ENCODE measurements at places on chromosomes 4 and X.

GRCh38 chrX:49053223-49054072 is 5.4 kb upstream of the CCDC120 start:
- DNase-seq, result peak; percentile 33

- no peak for DNase-seq
These were observed 25.3 kb downstream of the DCX start for GRCh38 chrX:111386615-111387233.

DNA sequence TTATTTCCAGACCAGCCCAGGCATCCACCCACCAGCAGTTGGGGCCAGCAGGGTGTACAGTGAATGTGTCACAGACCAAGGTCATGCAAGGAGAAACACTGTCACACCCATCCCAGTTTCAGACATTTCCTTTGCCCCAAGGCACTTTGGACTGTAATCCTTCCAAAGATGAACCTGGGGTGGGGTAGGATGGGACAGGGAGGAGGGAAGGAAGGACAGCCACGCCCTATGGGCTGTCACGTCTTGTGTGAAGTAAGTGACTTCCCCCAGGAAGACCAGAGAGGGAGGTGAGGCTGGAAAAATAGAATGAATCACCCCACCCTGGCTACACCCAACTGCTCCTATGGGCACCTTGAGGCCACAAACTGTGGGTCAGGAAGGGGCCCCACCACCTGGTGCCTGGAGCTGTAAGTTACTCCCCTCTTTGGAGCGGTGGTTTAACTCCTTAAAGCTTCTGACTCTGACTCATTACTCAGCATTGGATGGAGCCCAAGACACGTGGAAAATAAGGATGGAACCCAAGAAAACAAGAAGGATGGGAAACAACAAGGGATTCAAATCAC is 349.9 kb upstream of the KLF3 start:
- no peak for DNase-seq

- DNase-seq, result no peak
These were observed 2106.0 kb downstream of the PCDH7 start for GRCh38 chr4:32826169-32826568.

GRCh38 chr4:27011401-27011800 is 150.8 kb downstream of the STIM2 start:
- no peak for DNase-seq

GRCh38 chr4:67762086-67762485 is 7.9 kb upstream of the GNRHR start:
- no peak for DNase-seq

- no peak for DNase-seq
These were observed 51.4 kb downstream of the PTTG2 start for GRCh38 chr4:38011511-38012162.

GRCh38 chr4:185755451-185755850 is 56.5 kb downstream of the SORBS2 start:
- DNase-seq, result no peak

DNA sequence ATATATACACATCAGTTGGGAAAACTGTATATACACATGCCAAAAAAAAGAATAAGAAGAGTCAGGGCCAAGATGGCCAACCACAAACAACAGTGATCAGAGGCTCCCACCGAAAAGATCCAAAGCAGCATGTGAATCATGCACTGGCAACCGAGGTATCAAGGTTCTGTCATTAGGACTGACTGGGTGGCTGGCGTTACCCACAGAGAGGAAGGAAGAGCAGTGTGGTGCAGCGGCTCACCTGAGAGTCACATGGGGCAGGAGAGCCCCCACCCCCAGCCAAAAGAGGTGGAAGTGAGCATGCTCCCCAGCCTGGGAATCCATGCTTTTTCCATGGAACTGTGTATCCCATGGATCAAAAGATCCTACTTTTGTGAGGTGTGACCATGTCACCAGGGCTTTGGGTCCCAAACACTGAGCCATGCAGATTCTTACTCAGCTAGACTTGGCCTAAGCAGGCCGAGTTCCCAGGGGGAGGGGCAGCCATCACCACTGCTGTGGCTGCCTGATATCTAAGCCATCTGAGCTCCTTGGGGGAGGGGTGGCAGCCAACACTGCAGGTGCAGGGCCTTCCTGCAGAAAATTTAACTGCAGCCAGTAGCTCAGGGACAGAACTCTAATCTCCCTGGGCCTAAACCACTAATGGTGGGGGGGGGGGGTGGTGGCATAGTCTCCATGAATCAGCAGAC is 52.8 kb downstream of the P2RY10 start:
- no peak for DNase-seq

DNA sequence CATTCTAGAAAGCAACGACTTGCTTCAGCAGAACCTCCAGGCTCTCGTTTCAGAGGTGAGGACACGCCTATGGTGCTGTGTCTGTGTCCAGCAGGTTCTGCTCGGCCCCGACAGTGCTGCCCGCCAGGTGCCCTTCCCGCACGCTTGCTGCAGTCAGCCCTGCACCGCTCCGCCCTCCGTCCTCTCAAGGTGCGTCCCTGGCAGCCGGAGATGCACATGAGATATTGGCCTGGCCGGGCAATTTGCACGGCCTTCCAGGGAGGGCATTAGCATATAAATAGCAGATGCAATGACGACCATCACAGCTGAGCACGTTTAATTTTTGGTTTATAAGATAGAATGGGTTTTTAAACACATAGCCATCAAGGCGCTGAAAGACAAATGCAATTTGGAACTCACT is 14.4 kb downstream of the UVSSA start:
- no peak for DNase-seq

GRCh38 chrX:44435047-44435446 is 91.6 kb upstream of the EFHC2 start:
- DNase-seq, result no peak

DNA sequence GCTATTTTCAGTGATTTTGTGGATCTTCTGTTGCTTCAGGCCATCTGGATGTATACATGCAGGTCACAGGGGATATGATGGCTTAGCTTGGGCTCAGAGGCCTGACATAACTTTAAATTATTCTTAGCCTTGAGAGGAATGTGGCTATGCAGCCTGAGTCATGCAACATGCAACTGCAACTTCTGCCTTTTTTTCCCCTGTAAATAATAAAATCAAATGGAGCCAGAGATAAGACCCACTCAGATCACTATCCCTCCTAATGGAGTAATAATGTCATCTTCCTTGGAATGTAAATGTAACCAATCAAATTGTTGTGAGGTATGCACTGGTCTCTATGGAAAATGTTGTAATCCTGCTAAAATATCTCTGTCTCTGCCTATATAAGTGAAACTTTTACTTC is 54.9 kb downstream of the MAGEB17 start:
- DNase-seq, result no peak

- DNase-seq, result no peak
These were observed 27.8 kb downstream of the COPS4 start for GRCh38 chr4:83062739-83063138.

- no peak for DNase-seq
These were observed 91.5 kb downstream of the ELOVL6 start for GRCh38 chr4:110106931-110107296.

DNA sequence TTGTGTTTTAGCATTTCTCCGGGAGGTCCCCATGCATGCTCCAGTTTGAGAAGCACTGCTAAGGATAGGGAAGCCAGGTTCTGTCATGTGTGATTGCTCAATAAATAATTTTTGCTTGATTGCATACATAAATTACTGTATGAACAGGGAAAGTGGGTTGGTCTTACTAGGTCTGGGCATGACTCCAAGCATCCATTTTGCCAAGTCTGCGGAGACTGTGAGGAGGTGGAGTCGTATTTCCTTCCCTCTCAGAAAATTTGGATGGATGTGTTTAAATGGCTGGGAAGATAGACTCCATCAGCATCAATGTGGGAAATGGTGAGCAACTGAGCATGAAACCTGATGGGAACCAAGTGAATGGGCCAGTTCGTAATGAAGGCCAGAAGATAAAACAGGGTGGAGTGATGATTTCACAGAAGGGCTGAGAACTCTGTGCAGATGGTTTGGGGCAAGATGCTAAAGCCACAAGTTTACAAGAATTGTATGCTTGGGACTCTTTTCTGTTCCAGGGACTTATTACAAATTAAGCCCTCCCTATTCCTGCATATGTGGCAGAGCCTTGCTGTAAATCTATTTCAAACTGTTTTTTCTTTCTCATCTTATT is 84.1 kb downstream of the NHS start:
- no peak for DNase-seq

DNA sequence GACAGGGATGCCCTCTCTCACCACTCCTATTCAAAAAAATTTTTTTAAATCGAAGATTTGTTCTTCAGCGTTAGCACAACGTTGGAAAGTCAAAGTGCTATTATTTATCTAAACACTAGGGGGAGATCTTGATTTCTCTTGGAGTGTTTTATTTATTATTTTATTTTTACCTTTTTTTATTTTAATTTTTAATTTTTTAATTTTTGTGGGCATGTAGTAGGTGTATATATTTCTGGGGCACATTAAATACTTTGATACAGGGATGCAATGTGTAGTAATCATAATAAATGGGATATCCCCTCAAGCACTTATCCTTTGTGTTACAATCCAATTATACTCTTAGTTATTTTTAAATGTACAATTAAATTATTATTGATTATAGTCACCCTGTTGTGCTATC is 37.4 kb upstream of the SLC10A4 start:
- no peak for DNase-seq

GRCh38 chr4:119781044-119781443 is 152.4 kb upstream of the PDE5A start:
- DNase-seq, result no peak

GRCh38 chrX:48854898-48855297 is 19.5 kb upstream of the PCSK1N start:
- no peak for DNase-seq

GRCh38 chrX:148337873-148338272 is 162.5 kb upstream of the AFF2 start:
- DNase-seq, result no peak

DNA sequence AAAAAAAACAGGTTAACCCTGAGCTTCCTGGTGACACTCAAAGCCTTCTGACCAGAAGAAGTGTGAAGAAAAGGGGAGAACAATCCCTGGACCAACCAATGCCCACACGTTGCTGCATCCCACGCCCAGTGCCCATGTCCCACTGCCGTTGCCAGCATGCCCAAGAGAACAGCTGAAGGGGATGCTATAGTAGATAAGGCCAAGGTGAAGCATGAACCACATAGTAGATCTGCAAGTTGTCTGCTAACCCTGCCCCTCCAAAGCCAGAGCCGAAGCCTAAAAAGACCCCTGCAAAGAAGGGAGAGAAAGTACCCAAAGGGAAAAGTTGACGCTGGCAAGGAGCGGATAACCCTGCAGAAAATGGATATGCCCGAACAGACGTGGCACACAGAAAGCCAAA is 11.3 kb upstream of the CD38 start:
- DNase-seq, result no peak

DNA sequence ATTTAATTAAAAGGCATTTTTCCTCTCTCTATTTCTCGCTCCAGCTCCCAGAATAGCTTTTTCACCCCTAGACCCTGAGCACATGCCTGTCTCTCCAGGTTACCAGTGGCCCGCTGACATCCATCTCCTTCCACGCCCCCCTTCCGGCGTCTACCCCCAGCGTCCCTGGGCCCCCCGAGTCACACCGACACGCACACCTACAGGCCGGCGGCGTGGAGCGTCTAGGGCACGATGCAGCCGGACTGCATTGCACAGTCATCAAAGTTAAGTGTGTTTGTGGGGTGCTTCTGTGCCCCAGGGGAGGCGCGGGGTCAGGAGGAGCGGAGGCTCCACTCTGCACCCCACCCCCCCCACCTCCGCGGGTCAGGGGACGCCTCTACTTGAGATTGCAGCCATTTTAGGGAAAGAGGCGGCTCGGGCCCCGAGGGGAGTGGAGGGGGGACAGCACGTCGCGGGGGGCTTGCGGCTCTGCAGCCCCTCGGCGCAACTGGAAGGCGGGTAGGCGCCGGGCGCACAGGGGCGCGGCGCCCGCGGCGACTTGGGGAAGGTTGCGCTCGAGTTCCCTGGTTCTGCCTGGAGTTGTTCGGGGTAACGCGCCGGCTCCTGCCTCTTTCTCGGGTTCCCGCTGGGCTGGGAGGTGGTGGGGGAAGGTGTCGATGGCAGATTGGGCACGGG is 112.7 kb downstream of the DHX15 start:
- DNase-seq, result no peak

DNA sequence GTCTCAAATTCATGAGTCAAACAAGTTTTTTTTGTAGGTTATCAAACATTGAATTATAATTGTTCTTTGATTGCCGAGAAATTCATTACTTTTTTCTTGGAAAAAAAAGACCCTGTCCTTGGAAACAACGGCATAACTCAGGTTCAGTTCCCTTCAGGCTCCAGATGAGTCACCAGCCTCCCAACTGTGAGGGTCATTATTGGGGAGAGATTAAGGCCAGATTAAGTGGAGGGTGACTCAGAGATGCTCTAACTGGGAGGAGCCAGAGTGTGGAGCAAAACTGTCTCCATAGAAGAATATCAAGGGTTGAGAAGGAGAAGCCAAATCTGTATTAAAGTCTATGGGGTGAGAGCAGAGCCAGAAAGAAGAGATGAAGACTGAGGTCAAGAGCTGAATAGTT is 9.6 kb downstream of the ADGRG4 start:
- no peak for DNase-seq

GRCh38 chr4:55458611-55459010 is 62.9 kb downstream of the TMEM165 start:
- DNase-seq, result no peak

DNA sequence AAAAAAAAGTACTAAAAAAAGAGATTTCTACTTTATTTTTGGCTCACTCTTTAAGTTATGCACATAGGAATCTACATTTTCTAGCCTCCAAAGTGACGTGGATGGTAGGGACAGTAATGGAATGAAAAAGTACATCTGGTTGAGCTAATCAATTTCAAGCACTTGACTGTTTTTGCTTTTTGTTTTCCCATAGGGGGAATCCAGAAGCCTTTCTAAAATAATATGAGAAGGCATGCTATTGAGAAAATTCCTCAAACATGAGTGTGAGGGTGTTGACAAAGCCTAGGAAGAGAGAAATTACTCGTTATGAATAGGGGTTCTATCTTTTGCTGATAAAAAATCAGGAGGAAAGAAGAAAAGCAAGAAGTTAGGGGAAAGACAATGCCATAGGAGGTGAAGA is 242.5 kb upstream of the PUDP start:
- no peak for DNase-seq

DNA sequence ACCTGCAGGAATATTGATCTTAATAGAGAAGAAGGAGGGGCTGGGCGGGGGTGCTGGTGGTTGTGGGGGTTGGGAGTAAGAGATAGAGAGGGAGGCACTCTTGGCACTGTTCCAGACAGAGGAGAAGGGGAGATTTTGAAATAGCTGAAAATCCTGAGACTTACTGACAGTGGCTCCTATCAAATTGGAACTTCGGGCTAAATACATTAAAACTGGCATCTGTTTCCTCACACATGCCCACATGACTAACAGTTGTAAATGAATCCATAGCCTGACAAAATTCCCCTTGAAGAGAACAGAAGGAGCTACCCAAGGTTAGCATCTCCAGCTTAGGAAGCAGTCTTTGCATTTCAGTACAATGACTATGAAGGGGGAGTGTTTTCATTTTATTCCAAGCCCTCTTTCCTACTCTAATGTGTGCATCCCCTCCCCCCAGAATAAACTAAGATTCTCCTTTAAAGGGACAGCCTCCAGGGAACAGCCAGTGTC is 1.4 kb downstream of the DCX start:
- no peak for DNase-seq

- no peak for DNase-seq
These were observed 45.2 kb upstream of the BMP15 start for GRCh38 chrX:50865311-50865710.

- DNase-seq, result no peak
These were observed 28.0 kb upstream of the ATP6AP2 start for GRCh38 chrX:40552768-40553167.
